CD8-positive, alpha-beta T cell (primary cell): ENCODE measurements at places on chromosomes 16 and 17.

DNA sequence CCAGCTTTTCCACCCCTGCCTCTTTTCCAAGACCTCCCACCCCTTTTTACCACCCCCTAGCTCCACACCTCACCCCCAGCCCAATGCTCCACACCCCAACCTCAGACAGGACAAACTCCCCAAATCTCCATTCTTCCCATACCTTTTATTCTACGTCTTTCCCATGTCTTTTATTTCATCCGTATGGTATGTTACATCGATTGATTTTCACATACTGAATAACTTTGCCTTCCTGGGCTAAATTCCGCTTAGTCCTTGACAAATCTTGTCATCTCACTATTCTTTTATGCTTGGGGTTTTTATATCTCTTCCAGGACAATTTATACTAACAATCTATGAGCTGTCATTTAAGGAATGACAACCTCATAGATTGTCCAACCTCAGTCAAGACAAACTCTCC, 46.4 kb downstream of the PITPNM3 start:
- DNase-seq = no peak

GRCh38 chr17:34909040-34909439, 52.2 kb downstream of the CCT6B start:
- DNase-seq = no peak

DNA sequence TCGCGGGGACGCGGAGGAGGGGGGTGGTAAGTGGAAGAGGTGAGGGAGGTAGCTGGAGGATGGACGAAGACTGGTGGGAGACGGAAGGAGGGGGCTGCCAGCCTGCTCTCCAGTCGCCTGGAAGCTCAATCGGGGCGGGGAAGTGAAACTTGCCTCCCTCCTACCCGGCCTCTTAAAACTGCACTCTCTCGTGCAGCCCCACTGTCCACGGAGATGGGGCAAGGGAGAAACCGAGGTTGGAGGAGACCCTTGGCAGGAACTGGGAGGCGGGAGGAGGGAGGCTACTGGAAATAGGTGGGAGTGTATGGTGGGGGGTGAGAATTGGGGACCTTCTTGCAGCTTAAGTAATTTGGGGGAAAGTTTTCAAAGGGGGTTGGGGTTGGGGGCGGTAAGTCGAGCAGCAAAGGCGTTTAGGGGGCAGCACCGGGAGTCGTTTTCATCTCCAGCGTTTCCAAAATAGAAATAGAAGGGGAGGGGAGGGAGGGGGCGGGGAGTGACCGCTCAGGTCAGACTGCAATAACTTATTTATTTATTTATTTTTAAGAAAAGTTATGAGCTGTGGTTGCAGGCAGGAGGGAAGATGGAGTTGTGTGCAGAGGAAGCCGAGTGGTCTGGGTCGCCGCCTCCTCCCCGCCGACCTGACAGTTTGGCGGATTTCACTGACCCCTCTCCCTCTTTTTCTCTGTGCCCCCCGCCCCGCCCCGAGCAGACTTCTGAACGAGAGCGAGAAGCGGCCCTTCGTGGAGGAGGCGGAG, 1.4 kb downstream of the SOX9 start:
- no peak for DNase-seq

GRCh38 chr17:28472871-28473497, 460 bp upstream of the SLC13A2 start:
- no peak for DNase-seq

DNA sequence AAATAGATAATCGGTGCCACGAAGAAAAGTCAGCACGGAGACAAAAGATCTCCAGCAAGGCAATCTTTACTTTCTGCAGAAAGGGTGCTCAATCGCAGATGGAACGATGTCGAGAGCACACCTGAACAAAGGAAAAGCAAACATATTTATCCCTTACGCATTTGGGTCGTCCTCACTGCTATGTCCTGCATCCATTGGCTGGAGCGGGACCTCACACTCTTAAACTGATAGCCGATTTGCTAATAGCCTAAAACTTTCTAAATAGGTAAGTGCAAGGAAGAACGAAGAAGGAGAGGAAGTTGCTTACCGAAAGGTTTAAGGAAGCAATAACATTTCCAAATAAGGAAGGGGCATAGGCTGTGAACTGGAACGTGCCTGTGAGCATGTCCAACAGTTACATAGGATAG, 1.2 kb upstream of the AKAP10 start:
- DNase-seq = no peak

DNA sequence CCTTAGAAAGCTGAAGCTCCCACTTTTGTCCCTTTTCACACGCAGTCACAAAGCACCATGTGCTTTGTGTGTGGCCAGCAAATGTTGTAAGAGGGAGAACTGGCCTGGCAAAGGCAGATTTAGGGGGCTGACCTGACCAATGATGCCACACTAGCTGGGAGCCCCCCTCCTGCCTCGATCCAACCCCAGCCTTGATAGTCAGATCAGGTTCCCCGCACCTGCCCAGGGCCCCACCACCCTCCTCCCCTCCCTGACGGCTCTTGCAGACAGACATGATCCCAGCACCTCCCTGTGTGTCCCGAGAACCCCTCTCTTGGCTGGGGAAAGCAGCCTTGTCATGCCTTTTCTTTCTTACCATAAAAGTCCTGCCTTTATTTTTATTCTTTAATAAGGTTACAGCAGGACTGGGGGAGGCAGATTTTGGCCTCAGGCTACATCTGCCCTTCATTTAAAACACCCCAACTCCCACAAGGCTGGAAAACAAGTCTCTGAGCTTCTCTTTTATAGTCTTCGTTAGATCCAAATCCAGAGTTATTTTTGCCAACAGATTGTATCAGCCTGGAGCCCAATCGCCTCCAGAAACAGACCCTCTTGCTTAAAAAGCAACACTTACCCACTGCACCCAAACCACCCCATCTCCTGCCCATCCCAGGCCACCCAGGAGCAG, 201.8 kb upstream of the CDH5 start:
- DNase-seq = no peak

DNA sequence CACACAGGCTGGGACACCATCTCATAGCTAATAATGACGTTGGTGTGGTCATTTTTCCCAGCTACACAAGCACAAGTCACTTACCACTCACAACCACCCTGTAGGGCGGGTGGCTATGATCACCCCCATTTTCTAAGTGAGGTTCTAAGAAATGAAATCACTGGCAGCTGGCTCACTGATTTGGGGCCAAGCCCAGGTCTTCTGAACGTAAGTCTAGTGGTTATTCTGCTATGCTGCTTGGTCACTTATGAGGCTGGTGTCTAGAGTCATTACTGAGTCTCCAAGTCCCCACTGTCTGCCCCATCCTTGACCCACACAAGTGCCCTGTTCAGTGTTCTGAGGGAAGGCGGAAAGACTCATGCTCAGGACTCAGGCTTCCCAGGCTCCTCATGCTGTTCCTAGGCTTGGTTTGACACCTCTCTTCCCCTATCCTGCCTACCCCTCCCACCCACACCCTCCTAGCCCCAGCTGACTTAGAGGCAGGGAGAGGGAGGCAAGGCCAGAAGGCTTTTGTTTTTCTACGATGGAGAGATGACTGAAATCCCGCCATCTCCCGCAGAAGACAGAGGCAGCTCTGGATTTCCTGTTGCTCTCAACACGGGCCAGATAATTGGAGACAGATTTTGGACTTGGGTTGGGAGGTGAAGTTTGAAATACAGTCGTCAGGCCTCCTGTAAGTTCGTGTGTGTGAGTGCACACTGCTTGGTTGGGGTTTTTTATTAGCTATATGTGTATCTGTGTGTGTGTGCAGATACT, 32.2 kb downstream of the FZD2 start:
- no peak for DNase-seq

GRCh38 chr16:23807028-23807427, 28.8 kb upstream of the PRKCB start:
- no peak for DNase-seq
